Activated CD4-positive, alpha-beta T cell treated with anti-CD3 and anti-CD28 coated beads, Interleukin-2, amount 50 U/mL, for 1 hour (primary cell): ENCODE measurements at places on chromosomes 1 and 21.

DNA sequence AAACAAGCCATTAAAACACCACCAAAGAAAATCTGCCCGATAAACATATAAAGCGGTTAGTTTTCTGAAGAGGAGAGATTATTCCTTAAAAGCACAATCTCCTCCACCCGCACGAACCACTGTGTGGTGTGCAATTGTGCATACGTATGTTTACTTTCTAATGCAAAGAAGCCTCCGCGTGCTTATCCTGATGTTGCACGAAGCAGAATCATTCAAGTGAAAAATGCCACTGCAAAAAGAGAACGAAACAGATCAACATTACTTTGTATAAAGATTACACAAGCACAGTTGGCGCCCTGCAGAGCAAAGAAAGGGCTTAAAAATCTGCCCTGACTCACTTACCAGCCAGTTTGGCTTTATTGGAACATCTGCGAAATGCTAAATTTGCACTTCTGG lies 166.8 kb downstream of the ZNF281 start:
- DNase-seq: no peak

GRCh38 chr1:107467286-107467685 lies 326.4 kb downstream of the NTNG1 start:
- DNase-seq: no peak

DNA sequence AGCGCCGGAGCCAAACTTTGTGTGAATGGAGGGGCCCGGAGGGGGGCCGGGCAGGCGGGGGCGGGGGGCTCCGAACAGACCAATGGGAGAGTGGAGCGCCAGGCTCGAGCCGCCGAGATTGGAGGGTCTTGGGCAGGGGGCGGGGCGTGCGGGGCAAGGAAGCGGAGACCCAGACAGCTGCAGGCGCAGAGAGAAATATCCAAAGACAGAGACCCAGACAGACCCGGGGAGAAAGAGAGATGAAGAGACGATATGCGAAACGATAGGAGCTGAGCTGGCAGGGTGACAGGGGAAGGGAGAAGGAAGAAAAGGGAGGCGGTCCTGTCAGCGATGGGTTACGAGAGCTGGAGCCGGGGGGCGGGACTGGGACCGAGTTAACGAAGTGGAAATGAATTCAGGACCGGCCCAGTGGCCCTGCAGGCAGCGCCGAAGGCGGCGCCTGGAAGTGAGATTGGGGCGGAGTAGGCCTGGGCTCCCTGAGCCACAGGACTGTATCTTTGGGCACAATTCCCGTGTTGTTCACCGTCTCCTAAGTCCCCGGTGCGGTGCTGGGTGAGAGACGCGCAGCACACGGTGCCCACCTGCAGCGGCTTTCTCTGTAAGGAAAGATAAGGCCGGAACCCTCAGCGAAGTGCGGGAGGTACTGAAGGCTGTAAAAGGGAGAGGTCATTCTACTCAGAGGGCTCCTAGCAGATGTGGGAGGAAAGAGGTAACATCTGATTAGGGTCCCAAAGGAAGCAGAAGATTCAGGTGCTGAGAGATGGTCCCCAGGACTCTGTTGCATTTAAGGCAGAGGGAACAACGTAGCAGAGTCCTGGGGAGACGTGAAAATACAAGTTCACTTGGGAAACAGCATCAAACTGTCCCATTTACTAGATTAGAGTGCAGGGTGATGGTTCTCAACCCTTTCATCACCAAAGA lies 543 bp upstream of the KCNJ10 start:
- peak; percentile 71 for DNase-seq

DNA sequence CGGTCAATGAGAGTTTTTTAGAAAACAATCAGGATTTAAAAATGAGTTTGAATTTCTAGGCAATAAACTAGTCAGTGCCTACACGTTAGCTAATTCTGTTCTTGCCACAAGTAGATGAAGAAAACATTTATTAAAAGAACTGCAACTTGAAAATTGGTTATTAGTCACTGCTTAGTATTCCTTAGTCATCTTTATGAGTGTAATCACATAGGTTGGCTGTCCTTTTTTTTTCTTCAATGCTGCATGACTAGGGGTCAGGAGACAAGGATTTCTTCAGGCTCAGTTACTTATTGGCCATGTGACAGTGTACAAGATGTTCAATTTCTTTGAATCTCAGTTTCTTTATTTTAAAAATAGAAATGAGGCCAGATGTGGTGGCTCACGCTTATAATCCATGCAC lies 17.1 kb downstream of the SOAT1 start:
- no peak for DNase-seq

- no peak for DNase-seq
Measured at GRCh38 chr1:113745425-113745824, 13.9 kb downstream of the PHTF1 start.

- DNase-seq: no peak
Measured at GRCh38 chr1:109935451-109935900, 24.8 kb downstream of the CSF1 start.

DNA sequence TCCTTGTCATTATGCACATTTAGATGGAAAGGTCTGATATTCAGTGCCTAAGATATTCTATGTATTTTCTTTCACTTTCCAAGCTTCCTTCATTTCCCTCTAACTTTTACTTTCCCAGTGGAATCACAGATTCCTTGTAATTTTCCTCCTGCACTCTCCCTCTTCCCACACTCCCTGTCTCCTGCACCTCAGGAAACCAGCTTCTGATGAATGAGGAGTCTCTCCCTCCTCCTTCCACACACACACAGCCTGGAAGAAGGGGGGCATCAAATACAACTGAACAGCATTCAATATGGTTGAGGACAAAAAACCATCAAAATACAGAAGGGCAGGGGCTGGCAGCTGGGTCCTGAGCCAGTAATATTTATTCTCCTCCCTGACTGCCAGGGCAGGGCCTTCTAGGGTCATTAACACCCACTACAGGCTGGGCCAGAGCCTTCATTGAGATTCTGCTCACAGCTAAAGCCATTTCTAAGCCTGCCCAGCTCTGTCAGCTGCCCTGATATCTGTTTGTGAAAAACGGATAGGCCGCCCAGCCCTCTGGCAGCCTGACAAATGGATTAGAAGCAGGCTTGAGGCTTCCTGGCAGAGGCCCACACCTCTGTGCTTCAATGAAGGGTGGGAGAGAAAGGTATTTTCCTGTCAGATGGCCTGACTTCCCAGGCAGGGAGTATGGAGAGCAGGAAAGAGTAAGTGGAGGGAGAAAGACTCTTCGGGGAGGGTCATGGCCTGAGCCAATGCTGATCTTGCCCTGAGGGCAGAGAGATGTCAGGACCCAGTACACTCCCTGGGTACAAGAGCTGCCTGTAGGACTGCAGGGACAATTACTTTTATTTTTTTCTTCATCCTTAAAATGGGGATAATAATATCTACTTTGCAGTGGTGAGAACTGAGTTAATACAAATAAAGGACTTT lies 138.9 kb upstream of the SPATA6 start:
- DNase-seq: no peak

GRCh38 chr1:6958407-6959030 lies 173.3 kb downstream of the CAMTA1 start:
- no peak for DNase-seq

- DNase-seq: peak; percentile 60
Measured at GRCh38 chr1:204494281-204495077, at the start of gene PIK3C2B. Gene PIK3C2B (minus strand): TSS chr1:204494805. CDS start chr1:204469802, 25,003 bp downstream.

GRCh38 chr1:9960011-9960410 lies 16.7 kb downstream of the NMNAT1 start:
- no peak for DNase-seq

DNA sequence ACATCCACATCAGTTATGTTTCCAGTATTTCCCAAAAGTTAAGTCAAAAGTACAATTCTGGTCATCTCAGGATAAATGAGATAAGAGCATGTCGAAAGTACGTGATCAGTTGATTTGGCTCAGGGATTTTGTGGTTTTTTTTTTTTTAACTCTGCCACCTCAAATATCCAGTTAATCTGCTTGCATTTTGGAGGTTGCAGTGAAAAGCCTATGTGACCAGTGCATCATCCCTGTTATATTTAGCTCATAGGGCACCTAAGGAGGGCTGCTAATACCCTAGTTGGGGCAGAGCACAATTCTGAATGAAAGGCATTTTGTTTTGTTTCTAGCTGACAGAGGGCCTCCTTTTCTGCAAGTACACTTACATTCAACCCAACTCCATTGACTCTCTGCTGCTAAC lies 31.7 kb upstream of the RGS16 start:
- no peak for DNase-seq

GRCh38 chr1:212722270-212722957 lies 22.8 kb upstream of the BATF3 start:
- DNase-seq: no peak

- DNase-seq: no peak
Measured at GRCh38 chr1:192657760-192658159, 21.8 kb downstream of the RGS13 start.

- no peak for DNase-seq
Measured at GRCh38 chr1:203281851-203282661, 23.3 kb upstream of the BTG2 start.

- no peak for DNase-seq
Measured at GRCh38 chr1:227315629-227316346, 2.5 kb downstream of the CDC42BPA start.

DNA sequence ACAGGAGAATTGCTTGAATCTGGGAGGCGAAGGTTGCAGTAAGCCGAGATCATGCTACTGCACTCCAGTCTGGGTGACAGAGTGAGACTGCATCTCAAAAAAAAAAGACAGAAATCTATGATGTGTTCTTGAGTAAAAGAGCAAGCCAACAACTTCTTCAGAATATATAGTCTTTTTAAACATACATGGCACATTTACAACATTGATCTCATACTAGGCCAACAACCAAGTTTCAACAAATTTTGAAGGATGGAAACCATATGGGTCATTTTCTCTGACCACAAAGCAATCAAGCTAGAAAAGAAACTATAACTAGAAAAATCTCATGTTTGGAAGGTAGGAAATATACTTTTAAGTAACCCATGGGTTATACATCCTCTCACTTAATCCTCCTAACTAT lies 38.3 kb downstream of the PAFAH2 start:
- no peak for DNase-seq

DNA sequence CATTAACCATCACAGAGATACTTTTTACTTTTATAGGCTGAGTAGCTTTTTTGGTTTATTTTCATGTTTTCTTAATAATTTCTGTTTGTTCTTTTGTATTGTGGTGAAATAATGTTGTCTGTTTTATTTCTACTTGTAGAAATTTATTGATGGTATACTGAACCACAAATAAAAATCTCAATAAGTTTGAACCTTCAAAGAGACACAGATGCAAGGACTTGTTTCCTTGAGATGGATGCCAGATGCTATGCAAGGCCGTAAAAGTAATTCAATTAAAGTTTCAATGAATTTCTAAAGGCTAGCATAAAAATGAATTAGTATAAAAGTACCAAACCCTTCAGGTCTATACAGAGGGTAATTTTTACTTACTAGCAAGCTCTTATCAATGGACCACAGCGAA lies 873.5 kb downstream of the TTLL7 start:
- no peak for DNase-seq

- DNase-seq: no peak
Measured at GRCh38 chr1:226474041-226474440, 66.1 kb upstream of the PARP1 start.

- DNase-seq: no peak
Measured at GRCh38 chr21:19049567-19049966, 646.0 kb upstream of the TMPRSS15 start.

DNA sequence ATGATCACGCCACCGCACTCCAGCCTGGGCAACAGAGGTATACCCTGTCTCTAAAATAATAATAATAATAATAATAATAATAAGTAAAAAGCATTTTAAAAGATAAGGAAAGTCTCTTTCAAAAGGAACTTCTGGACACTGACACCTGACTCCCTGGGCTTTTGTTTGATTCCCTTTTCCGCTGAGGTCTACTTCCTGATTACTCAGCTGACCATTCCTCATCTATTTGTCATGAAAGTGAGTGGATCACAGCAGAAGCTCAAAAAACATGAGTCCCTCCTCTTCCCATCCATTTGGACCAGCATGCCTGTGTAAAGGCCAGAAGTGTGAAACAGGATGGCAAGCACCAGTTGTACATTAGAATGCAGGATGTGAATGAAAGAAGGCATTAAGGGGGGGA lies 61.1 kb upstream of the FBXO28 start:
- no peak for DNase-seq

DNA sequence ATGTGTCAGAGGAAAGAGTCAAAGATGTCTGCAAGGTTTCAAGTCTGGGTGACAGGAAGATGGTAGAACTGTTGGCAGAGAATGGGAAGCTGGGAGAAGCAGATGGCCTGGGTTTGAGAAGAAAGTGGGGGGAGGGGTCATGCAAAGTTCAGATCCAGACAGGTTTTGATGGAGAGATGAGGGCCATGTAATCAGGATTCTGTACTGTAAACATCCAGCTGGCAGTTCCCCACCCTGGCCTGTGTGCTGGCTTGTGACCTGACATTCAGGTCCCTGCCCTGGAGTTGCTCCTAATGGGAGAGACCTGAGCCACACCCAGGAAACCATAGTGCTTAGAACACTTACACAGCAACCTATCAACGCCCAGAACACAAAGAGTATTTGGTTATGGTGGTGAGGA lies 15.6 kb upstream of the ETV3 start:
- no peak for DNase-seq

DNA sequence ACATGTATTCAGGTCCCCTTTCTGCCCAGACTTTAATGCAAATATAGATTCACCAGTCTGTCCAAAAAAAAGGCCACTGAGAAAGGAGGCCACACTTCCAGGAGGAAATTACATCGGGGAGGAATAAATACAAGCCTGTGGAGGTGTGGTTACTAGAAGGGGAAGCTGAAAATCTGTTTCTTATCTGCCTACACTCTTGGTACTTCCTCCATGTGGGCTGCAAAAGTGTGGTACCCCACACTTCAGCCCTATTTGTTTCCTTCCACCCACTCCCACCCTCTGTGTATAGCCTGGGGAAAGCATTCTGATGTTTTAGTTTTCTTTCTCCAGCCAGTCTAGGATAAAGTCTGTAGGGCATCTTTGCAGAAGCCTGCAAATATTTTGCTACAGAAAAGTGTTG lies 38.4 kb downstream of the UTP25 start:
- no peak for DNase-seq

DNA sequence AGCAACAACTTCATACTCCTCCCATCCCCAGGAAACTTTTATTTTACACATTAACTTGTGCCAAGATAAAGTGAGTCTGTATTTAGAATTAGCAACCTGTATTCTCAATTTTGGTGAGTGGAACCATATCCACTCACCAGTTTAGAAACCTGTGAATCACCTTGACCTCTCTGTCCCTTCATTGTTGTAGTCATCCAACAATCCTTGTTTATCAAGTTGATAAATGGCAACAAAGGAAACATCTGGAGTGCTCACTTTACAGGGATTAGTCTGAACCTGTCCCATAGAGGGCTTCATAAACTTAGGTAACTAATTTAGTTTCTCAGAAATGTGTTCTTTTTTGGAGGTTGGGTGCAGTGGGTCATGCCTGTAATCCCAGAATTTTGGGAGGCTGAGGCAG lies 3.9 kb upstream of the CLSPN start:
- no peak for DNase-seq

- DNase-seq: peak; percentile 55
Measured at GRCh38 chr1:206912445-206913095, 9.2 kb downstream of the FCMR start.

- DNase-seq: no peak
Measured at GRCh38 chr1:220291580-220291979, 19.3 kb upstream of the RAB3GAP2 start.

DNA sequence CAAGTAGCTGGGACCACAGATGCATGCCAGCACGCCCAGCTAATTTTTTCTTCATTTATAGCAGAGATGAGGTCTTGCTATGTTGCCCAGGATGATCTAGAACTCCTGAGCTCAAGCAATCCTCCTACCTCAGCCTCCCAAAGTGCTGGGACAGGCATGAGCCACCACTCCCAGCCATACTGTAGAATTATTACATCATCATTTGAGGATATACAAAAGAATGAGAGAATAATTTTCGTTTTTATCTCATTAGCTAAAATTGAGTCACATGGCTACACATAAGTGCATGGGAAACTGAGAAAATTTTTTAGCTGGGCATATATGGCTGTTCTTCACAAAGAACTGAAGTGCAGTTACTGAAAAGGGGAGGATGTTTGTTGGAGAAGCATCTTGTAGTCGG lies 21.2 kb downstream of the STXBP3 start:
- DNase-seq: no peak
